Cortex of kidney (tissue), 1 donor: ENCODE measurements at places on chromosomes 7 and 10.

DNA sequence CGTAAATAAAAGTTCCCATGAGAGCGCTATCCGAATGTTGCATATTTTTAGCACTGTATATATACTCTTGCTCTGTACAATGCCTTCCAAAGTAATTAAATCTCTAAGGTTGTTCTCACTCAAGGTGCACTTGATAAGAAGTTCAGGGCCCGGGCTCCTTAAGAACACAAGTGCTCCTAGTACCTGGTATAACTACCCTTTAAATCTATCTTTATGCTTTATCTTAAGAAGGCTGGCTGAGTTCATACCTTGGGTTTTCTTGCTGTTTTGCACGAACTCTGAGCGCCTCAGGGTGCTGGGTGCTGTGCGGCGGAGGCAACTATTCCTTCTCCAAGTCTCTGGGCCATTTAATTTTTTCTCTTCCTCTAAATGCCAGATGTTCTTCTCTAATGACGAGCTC lies 80.4 kb downstream of the DNMBP start:
- DNase-seq, result no peak

DNA sequence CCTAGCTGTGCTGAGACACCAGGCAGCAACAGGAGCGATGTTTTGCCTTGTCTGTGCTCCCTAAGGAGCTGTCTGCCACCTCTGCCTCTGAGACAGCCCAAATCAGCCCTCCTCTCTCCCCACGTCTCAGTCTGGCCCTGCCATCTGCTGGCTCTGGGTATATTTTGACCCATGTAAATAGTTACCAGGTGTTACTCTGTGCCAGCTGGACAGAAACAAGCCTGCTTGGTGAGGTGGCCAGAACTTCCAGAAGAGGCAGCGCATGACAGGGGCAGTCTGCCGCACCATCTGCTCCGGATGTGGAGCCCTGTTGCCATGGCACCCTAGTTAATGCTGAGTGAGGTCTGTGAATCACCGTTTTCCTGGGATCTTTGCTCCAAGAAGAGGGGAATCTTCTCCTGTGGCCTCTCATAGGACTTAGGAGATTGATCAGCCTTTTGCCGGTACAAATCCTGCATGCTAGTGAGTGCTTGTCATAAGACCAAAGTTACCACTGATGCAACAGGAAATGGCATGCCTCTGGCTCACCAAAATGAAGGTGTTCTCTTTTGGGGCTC lies 31.8 kb downstream of the GSTO2 start:
- DNase-seq, result no peak

- no peak for DNase-seq
Measured at GRCh38 chr10:91907033-91907594, 2.2 kb downstream of the FGFBP3 start.

DNA sequence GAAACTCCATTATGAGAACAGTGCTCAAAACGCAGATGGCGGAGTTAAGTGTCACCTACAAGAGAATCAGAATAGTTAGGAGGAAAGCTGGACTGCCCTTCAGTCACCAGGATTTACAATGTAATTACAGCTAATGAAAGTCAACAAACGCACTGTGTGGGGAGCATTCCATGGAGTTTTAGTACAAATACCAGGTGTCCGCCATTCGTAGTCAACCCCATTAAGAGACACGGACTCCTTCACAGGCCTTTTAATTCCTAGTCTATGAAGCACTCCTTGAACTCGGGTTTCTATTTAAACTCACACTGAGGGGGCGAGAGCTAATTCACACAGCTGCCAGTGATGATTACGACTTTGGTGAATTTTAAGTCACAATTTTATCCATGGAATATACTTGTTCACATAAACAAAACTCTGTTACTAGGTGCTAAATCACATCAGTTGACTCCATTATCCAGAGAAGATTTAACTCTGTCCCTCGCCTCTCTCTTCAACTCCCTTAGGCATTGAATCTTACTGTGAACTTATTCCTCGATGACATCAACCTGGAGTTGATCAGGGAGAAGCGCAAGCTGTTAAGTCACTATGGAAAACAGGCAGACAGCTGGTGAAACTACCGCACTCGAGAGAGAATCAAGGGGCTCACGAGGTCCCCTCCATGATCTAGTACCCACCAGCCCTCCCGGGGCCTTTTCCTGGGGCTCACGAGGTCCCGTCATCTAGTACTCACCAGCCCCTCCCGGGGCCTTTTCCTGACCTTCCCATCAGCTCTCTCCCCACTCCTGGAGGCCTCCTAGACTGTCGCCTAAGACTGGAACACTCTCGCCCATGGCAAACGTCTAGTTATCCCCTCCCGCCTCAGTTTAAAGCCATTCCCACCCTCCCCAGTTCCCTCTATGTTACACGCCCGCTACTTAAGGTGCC lies 1.5 kb downstream of the ZFAND2A start:
- DNase-seq, result no peak

GRCh38 chr10:95374597-95375209 lies 83.9 kb upstream of the PDLIM1 start:
- no peak for DNase-seq

DNA sequence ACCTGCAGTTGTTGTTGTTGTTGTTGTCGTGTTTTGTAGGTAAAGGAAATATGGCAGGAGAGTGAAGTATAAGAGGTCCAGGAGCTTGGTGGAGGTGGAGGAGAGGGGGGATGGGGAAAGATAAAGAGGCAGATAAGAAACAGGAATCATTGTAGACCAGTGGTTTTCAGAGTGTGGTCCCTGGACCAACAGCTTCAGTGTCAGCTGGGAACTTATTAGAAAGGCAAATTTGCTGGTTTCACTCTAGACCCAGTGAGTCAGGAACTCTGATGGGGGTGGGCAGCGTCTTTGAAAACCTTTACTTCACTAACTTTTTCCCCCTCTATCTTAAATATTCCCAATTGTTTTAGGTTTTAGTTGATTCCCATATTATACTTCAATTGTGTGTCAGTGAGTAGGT lies 241.5 kb downstream of the AUTS2 start:
- DNase-seq, result no peak

- DNase-seq, result no peak
Measured at GRCh38 chr10:108817135-108817534, 1106.2 kb downstream of the XPNPEP1 start.

DNA sequence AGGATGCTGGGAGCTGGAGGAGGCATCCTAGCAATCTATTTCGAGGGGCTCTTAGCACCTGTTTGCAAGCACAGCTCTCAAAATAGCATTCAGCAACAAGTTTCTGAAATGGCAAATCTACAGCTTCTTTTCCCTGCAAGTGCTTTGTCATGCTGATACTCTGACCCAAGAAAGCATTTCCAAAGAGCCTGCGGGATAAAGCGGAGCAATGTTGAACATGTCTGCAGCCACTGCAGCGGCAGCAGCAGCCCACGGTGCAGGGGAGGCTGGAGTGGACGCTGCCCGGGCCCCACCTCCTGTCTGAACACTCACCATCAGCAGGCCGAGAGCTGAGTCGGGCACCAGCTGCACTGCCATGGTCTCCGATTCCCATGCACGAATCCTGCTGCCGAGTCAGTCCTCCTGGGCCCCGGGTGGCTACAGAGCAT lies 964 bp downstream of the FRMD4A start:
- DNase-seq, result no peak
